ENCODE measurements at places on chromosomes 11 and 22. TPM values are rescaled to one million over a fixed set of nuclear protein-coding genes. Genes with fewer than 3 reads are reported as not detected.
A peak's percentile ranks its signal among the peaks of the same experiment; 100 is the strongest.

GRCh38 chr11:45724153-45724552 is 58.7 kb upstream of the CHST1 start:
- DNase-seq: no peak

- DNase-seq: no peak
Measured at GRCh38 chr22:48345631-48346030, 1482.0 kb downstream of the BRD1 start.

GRCh38 chr11:72271980-72272379 is 28.0 kb upstream of the PHOX2A start:
- no peak for DNase-seq

- no peak for DNase-seq
Measured at GRCh38 chr11:106241601-106242257, 164.3 kb downstream of the AASDHPPT start.

DNA sequence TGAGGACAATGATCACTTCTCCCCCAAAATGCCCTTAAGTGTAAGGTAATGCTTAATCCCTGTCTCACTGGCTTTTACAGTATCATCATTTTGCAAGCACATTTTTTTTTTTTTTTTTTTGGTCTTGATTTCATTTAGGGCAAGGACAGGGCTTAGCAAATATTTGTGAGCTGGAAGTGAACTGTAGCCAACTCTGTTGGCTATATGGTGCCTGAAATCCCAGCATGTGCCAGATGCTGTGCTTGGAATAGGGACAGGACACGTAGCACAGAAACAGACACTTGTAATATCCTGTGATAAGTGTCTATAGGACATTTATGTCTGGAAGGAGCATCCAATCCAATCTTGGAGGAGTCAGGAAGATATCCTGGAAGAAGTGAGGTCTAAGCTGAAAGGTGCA is 198.3 kb downstream of the NAV2 start:
- DNase-seq: no peak

DNA sequence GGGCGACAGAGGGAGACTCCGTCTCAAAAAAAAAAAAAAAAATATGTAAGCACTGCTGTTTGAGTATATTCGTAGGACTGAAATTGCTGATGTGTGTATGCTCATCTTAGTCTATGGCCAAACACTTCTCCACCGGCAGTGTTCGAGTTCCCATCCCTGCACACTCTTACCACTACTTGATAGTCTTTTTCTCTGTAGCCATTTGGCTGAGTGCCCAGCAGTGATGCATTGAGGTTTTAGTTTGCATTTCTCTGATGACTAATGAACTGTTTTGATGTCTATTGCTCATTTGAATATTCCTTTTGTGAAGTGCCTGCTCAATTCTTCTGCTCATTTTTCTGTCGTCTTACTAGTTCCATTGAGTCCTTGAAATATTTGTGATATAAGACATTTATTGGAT is 1.9 kb downstream of the TIRAP start:
- peak; percentile 92 for DNase-seq

- peak; percentile 4 for DNase-seq
Measured at GRCh38 chr11:31995525-31996094, 95.3 kb upstream of the RCN1 start.

The CABP4 gene
- 2.4 TPM for polyA plus RNA-seq

The CADM1 gene
- 0.92 TPM for polyA plus RNA-seq

The CHRM1 gene
- polyA plus RNA-seq: not detected

The CPT1B gene
- 7.1 TPM for polyA plus RNA-seq
